ENCODE measurements at places on chromosomes 13 and 19.

- DNase-seq = no peak
Measured at GRCh38 chr13:113172419-113172926, 14.0 kb downstream of the PROZ start.

GRCh38 chr19:7742575-7742974, 4.8 kb downstream of the CD209 start:
- DNase-seq = no peak

- no peak for DNase-seq
Measured at GRCh38 chr13:32048816-32049215, 17.2 kb downstream of the FRY start.

- DNase-seq = no peak
Measured at GRCh38 chr13:99724633-99725517, 223.6 kb downstream of the TM9SF2 start.

All from NCI-H2107 (cell line).